ENCODE measurements at places on chromosomes 16 and 17. TPM values are rescaled to one million over a fixed set of nuclear protein-coding genes. Genes with fewer than 3 reads are reported as not detected.

The OR1A1 gene
- total RNA-seq, result not detected

GRCh38 chr17:17541640-17542001 is 45.4 kb upstream of the RASD1 start:
- H3K36me3 ChIP-seq, result no peaks in the 10 kb centered on the region
- DNase-seq, result no peak
- H3K27me3 ChIP-seq, result no peaks in the 10 kb centered on the region

The ATXN2L gene
- total RNA-seq, result 227 TPM

DNA sequence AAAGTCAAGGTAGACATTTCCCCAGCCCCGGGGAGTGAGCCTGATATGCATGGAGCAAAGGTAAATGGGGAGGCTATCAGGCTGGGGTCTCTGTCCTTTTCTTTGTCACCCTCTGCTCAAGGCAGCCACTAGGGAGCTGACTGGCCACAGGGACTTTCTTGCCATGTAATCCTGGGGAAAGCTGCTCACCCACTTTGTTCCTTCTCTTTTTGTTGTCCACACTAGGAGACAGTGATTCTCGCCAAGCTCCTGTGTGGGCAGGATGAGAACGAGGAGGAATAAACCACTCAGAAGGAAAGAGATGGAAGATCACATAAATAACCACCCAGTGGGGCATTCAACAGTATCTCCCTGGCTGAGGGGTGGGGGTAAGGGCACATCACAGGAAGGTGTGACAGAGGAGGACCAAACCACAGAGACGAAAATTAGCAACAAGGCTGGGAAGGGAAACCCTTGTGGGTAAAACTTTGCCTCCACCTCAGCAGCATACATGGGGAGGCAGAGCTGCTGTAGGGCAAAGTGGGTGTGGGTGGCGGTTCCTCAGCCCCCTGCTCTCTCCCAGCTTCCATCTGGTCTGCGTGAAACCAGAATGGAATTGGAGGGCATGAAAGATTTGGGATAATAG is 26.2 kb upstream of the CCL1 start:
- no peak overlapping the region for H3K27ac ChIP-seq
- no peak overlapping the region for H3K4me3 ChIP-seq
- H3K27me3 ChIP-seq, result no peaks in the 10 kb centered on the region
- no peak for DNase-seq
- no peaks in the 10 kb centered on the region for H3K36me3 ChIP-seq

The PRM2 gene
- not detected for total RNA-seq

- no peak overlapping the region for H3K27ac ChIP-seq
- H3K4me3 ChIP-seq, result no peak overlapping the region
- H3K36me3 ChIP-seq, result peaks cover 15% of the 10 kb centered on the region
- no peak for DNase-seq
- no peaks in the 10 kb centered on the region for H3K27me3 ChIP-seq
Observed at GRCh38 chr17:39175695-39176093, 9.7 kb upstream of the ARL5C start.

GRCh38 chr17:53629188-53629587 is 193.5 kb upstream of the KIF2B start:
- H3K4me3 ChIP-seq, result no peak overlapping the region

- H3K4me3 ChIP-seq, result peak overlapping the region; percentile 85
- DNase-seq, result no peak
- no peak overlapping the region for H3K27ac ChIP-seq
- H3K27me3 ChIP-seq, result no peaks in the 10 kb centered on the region
- peaks cover 35% of the 10 kb centered on the region for H3K36me3 ChIP-seq
- peaks cover 31% of the 10 kb centered on the region for H3K4me1 ChIP-seq
Observed at GRCh38 chr16:2149630-2150417, 1.4 kb downstream of the RAB26 start.

- no peak overlapping the region for H3K27ac ChIP-seq
- H3K27me3 ChIP-seq, result no peaks in the 10 kb centered on the region
- no peak overlapping the region for H3K4me3 ChIP-seq
- no peaks in the 10 kb centered on the region for H3K36me3 ChIP-seq
Observed at GRCh38 chr16:83681381-83681956, 126.3 kb upstream of the HSBP1 start.

GRCh38 chr16:67039260-67040020 is 10.5 kb downstream of the CBFB start:
- DNase-seq, result no peak
- no peaks in the 10 kb centered on the region for H3K27me3 ChIP-seq
- H3K27ac ChIP-seq, result no peak overlapping the region
- H3K4me3 ChIP-seq, result no peak overlapping the region
- no peaks in the 10 kb centered on the region for H3K4me1 ChIP-seq
- H3K36me3 ChIP-seq, result no peaks in the 10 kb centered on the region

DNA sequence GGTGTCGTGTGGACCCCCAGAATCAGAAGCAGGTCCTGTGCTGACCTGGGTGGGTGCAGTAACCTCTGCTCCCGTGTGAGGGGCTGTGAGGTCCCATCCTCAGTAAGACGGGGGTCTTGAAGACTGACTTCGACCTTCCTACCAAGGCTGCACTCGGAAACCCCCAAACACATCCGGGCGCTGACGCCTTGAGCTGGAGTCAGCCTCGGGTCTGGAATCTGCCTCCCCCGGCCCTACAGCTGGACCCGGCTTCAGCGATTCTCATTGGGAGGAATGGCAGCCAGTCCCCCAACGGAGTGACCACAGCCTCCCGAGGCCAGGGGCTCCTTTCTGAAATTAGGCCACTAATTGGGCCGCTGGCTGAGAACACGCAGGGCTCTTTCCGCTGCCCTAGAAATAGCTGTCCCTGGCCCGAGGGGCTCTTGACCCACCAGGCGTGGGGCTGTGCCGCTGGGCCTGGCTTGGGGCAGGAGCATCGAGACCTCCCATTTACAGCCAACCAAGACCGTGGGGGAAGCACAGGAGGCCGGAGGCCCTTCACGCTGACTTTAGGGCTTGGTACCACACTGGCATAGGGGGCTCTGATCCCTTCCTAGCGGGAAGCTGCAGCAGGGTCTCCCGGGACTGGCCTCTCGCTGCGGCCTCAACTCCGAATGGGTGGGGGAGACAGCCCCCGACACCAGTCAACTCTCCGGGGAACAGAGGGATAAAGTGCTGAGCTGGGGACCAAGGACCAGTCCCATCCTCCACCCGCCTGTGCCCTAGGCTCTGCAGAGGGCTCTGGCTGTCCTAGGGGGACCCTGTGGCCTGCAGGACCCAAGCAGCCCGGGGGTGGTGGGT is 2.6 kb upstream of the GNG13 start:
- no peak for DNase-seq
- H3K4me1 ChIP-seq, result peaks cover 2% of the 10 kb centered on the region
- H3K27me3 ChIP-seq, result peaks cover 1% of the 10 kb centered on the region
- no peak overlapping the region for H3K4me3 ChIP-seq

DNA sequence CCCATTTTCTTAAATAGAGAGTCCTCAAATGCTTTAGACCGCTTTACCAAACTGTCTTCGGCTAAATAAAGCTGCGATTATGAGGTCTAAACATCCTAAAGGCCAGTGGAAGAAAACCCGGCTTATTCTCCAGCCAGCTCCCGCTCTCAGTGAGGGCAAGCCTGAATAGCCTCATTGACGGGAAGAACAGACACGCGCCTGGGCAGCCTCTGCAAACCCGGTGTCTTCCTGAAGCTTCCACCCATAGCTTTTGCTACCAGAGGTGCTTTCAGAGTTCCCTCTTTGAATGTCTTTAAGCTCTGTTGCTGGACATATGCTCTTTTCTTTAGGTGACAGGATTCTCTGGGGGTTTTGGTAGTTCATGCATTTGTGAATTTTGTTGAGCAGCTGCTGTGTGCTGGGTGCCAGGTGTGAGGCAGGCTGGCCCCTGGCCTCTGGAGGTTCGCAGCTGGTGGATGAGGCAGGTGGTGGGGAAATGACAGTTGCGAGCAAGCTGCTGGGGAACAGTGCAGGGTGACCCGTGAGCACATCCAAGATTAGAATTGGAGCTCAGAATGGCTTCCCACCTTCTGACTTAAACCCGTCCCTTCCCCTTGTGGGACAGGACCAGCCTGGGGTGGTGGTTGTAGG is 44.7 kb downstream of the CRISPLD2 start:
- H3K27ac ChIP-seq, result no peak overlapping the region
- no peak for DNase-seq
- H3K27me3 ChIP-seq, result no peaks in the 10 kb centered on the region
- H3K4me3 ChIP-seq, result no peak overlapping the region
- H3K4me1 ChIP-seq, result no peaks in the 10 kb centered on the region

DNA sequence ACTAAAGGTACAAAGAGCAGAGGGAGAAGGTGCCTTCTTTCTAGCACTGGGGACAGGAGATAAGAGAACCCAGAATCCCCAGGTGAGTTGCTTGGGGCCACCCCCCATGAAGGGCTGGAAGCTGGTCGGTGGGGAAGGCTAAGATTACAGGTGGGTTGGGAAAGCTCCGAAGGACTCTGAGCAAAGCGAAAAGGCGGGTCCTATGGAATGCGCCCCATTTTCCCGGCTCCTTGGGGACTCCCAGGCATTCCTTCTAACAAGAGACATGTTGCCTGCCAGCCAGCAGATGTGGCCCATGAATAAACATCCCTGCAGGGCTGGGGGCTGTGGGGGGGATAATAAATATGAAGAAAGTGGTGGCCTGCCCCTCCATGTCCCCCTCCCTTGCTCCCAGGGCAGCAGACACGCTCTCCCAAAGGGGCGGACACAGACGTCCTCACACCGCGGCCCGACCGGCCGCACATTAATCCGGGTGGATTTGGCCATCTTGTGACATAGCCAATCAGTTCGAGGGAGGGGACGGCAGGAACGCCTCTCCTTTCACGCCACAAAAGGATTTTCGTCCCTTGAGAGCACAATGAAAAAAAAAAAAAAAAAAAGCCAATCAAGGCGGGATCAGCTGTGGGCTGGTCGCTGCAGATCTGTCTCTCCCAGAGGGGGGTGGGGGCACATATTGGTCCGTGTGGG is 98.5 kb downstream of the SOX9 start:
- peak overlapping the region; percentile 69 for H3K4me3 ChIP-seq
- no peak overlapping the region for H3K27ac ChIP-seq
- H3K4me1 ChIP-seq, result peaks cover 12% of the 10 kb centered on the region
- H3K27me3 ChIP-seq, result peaks cover 36% of the 10 kb centered on the region
- H3K36me3 ChIP-seq, result no peaks in the 10 kb centered on the region

The PRR35 gene
- 0.50 TPM for total RNA-seq

GRCh38 chr16:77500934-77501664 is 66.3 kb upstream of the ADAMTS18 start:
- no peaks in the 10 kb centered on the region for H3K4me1 ChIP-seq

DNA sequence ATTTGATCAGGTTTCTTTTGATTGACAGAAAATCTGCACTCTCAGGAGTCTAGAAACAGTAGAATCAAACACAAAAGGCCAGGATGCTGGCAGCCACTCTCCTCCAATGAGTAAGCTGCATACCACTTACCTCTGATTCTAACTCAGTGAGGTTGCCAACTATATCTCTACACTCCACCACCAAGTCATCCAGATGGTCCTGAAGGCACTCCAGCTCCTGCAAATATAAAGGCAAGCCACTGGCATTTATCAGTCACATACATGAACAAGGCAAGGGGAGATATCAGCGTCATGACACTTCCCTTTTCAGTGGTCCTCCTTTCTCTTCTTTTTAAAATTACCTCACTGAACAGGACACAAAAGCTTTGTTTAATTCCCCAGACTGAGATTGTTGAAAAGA is 53.1 kb upstream of the CLEC18B start:
- peaks cover 59% of the 10 kb centered on the region for H3K36me3 ChIP-seq
- no peak overlapping the region for H3K4me3 ChIP-seq
- H3K27me3 ChIP-seq, result no peaks in the 10 kb centered on the region
- no peak overlapping the region for H3K27ac ChIP-seq

- no peak overlapping the region for H3K4me3 ChIP-seq
- no peak for DNase-seq
- no peaks in the 10 kb centered on the region for H3K36me3 ChIP-seq
- no peaks in the 10 kb centered on the region for H3K27me3 ChIP-seq
- peaks cover 2% of the 10 kb centered on the region for H3K4me1 ChIP-seq
- no peak overlapping the region for H3K27ac ChIP-seq
Observed at GRCh38 chr17:76796081-76796480, 58.2 kb downstream of the MFSD11 start.

The P2RX1 gene
- total RNA-seq, result 0.19 TPM

DNA sequence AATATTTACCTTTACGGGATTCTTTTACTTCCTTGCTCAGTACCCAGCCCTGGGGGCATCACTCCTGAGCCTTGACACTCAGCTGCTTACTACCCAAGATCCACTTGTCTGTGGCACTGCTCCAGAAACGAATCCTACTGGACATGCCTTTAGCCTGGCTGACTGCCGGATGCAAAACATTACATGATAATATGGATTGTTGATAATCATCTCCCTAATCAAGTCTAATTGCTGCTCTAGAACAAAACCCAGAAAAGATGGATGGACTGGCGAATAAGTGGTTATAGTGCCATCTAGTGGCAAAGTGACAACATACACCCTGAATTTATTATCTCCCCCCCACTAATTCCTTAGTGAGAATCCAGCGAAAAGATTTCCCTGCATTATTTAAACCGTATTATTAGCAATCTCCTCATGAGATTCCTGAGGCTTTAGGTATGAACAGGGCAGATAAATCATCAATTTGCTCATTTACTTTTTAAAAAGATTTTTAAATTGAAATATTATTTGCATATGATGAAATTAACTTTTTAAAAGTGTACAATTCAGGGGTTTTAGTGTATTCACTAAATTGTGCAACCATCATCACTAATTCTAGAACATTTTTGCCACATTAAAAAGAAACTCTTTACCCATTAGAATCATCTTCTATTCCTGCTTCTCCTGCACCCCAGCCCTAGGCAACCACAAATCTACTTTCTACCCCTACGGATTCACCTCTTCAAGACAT is 61.6 kb downstream of the RGS9 start:
- no peak for DNase-seq
- H3K36me3 ChIP-seq, result no peaks in the 10 kb centered on the region
- H3K27ac ChIP-seq, result no peak overlapping the region

- H3K36me3 ChIP-seq, result no peaks in the 10 kb centered on the region
- H3K4me3 ChIP-seq, result no peak overlapping the region
- no peak overlapping the region for H3K27ac ChIP-seq
- H3K4me1 ChIP-seq, result peaks cover 6% of the 10 kb centered on the region
- DNase-seq, result no peak
Observed at GRCh38 chr17:73323409-73324159, 11.8 kb upstream of the CDC42EP4 start.

The SPIRE2 gene
- 15.4 TPM for total RNA-seq

The SLC7A6OS gene
- total RNA-seq, result 16.4 TPM
